SHP77 (cell line): ENCODE measurements at places on chromosomes 16 and 17.

GRCh38 chr17:9926150-9926804 is 21.2 kb upstream of the RCVRN start:
- no peak for DNase-seq

DNA sequence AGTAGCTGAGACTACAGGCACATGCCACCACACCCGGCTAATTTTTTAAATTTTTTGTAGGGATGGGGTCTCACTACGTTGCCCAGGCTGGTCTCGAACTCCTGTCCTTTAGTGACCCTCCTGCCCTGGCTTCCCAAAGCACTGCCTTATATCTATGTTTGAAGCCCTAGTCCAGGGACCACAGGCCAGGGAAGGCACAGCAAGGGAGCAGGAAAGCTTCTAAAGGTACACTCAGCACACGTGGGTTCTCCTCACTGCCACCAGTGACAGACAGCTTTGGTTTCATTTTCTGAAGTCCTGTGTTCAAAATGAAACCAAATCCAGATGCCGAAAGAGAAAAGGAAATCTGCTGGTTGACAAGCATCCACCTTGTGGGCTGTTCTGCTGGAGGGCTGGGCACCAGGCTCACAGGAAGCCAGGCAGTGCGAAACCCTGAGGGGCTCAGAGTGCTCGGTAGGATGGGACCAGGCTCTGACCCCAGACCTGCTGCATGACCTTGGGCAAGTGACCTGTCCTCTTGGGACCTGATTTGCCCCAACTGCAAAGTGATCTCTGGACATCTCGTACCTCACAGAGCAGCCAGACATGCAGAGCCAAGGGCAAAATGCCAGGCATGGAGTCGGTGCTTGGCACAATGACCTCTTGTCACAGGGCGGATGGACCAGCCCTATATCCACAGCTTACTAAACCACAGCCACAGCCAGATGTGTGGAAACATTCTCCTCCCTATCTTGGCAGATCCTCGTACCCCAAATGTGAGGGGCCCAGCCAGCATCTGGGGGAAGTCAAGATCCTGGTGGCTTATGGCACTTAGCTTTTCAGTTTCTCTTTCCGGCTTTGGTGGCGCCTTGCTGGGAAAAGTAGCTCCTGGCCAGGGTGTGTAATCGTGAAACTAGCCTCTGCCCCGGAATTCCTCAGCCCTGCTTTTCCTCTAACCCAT is 2.8 kb upstream of the SOCS1 start:
- DNase-seq: no peak

- no peak for DNase-seq
Observed at GRCh38 chr16:59535298-59535697, 801.2 kb upstream of the GOT2 start.

DNA sequence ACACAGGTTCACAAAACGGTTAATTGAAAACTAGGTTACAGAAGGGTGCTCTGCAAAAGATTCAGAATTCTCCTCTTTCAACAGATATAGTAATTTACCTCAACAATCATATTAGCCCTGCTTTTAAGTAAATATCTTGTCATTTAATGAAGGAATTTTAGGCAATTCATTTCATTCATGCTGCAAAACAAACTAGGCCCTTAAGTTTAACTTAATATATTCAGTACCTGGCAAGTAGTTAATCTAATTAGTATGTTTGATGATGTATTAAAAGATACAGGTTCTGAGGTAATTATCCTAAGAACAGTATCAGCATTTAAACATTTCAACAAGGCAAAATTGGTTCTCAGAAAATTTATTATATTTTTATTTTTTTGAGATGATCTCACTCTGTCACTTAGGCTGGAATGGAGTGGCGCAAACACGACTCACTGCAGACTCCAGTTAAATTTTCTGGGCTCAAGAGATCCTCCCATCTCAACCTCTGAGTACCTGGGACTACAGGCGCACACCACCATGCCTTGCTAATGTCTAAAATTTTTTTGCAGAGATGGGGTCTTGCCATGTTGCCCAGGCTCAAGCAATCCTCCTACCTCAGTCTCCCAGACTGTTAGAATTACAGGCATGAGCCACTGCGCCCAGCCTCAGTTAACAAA is 44.9 kb downstream of the SMURF2 start:
- no peak for DNase-seq

GRCh38 chr17:14731591-14731990 is 430.7 kb downstream of the HS3ST3B1 start:
- DNase-seq: no peak

- peak; percentile 38 for DNase-seq
Observed at GRCh38 chr16:12896562-12896961, 4.8 kb upstream of the SHISA9 start.
